ENCODE measurements at places on chromosomes 7 and 10. TPM values are rescaled to one million over a fixed set of nuclear protein-coding genes. Genes with fewer than 3 reads are reported as not detected.
A peak's percentile ranks its signal among the peaks of the same experiment; 100 is the strongest.

DNA sequence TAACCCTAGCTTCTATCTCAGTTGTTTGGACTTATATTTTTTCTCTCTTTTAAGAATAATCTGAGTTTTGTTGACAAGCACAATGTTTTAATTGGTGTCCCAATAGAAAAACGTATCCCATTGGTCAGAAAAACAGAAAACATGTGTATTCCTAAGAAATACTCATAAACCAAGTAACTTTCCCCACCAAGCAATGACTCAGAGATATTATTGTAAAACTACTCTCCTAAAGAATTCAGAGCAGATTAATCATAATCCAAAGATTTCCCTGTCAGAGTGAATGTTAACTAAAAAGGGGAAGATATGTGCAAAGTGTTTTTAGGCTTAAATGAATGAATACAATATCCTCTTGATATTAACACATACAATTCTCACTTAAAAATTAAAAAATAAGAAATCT lies 29.4 kb upstream of the MBL2 start:
- no peak for DNase-seq

DNA sequence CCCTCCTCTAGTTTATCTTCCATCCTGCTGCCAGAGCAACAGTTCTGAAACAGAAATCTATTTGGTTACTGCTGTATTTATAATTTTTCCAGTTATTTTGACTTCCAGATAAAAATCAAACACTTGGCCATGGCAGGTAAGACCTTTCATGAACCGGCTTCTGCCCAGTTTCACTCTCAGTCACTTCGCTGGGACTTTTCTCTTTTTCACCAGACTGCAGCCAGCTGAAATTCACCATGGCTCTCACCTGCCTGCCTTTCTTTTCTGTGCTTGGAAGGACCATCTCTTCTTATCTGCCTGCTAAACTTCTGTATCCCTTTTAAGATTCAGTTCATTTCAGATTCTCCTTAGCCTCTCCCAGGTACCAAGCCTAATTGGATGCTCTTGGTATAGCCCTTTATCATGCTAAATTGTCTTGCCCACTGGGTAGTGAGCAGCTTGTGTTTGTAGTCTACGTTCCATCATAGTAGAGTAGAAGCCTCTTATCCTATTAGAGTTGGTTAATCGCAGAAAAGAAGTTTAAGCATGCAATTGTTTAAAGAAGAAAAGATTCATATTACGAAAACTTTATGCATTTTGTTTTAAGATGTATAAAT lies 71.7 kb downstream of the TAF3 start:
- DNase-seq = no peak

DNA sequence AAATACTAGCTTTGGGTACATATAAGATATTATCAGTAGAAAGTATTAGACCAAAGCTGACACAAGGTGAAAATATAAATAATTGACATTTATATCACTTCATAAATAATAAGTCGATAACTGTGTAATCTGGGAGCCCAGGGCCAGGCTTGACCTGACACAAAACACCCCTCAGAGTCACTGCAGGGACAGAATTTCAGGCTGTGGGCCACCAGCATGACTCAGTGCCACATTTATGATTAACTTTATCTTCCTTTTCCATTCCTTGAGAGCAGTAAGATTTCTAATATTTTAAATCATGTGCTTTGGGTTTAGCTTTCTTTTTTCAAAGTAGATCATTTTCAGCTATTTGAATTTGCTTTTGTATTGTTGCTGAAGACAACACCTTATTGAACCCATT lies 102.9 kb upstream of the NFE2L3 start:
- DNase-seq = no peak

DNA sequence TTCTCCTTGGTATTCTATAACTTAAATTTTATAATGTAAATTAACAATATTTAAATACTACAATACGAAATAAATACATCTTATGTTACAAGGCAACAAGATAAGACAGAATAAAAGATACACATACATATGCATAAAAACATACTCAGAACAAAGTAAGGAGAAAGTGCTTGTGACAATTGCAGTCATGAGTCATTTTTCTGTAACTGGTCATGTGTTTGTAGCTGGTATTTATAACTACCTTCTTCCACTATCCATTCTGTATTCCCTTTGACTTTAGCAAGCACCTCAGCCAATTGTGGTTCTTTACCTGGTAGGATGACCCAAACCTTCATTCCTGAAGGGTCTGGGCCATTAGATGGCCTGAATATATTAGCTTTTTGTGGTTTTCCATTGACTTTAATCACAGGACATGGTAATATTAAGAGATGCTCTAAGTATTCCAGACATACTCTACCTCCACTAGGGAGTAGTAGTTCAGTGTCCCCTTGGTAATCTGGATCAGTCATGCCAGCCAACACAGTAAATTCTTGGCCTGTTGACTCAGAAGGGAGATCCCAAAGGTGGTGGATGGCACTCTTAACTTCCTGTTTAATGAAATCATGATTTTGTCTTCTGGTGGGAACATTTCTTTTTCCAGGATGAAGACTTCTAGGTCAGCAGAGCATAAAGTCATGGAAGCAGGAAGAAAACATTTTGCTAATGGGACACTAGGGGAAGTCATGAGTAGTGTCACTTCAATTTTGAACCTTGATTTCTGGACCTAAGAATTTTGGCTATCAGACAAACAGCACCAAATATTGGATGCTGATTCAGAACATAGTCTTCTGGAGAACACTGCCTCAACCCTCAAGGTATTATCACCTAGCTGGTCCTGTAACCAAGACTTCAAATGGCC lies 733.7 kb upstream of the IGFBP3 start:
- peak; percentile 97 for DNase-seq

DNA sequence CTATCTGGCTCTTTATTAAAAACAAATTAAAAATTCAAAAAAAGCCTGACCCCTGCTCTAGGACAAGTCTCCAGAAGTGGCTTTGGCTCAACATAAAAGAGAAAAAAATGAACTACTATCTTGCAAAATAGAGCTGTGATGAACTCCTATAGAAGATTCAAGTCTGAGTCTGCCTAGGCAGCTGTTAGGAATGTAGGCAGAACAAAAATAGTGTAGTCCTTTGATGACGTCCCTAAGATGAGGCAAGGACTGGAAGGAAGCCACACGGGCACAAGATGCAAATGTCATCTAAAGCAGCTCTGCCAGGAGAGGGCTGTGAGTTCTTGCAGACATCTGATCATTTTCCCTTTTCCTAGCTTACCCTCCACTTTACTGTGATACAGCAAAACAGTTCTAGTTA lies 20.5 kb downstream of the ASNS start:
- DNase-seq = no peak

DNA sequence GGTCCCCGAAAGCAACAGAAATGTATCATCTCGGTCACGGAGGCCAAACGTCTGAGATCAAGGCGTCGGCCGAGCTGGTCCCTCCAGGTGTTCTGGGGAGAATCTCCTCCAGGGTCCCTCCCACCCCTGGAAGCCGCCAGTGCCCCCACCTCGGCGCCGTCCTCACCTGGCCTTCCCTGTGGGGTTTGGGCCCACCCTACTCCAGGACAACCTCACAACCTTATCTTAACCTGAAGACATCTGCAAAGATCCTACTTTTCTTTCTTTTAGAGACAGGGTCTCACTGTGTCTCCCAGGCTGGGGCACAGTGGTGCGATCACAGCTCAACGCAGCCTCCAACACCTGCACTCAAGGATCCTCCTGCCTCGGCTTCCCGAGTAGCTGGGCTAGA lies 33.4 kb downstream of the ADAP1 start:
- no peak for DNase-seq

DNA sequence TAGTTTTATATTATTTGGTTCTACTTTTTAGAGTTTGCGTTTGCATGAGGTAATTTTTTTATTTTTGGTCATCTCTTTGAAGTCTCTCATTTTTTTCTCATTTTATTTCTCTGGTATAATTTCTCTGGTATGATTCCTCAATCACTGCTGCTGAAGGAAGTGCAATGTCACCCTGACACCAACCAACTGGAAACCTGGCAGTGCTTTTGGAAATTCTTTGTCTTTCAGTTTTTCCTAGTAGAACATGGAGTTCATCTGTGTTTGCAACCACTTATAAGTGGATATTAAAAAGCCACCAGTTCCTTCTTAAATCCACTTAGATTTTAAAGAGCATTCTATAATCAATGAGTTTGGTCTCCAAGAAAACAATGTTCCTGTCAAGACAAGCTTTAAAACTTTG lies 291.8 kb downstream of the PRKG1 start:
- no peak for DNase-seq

DNA sequence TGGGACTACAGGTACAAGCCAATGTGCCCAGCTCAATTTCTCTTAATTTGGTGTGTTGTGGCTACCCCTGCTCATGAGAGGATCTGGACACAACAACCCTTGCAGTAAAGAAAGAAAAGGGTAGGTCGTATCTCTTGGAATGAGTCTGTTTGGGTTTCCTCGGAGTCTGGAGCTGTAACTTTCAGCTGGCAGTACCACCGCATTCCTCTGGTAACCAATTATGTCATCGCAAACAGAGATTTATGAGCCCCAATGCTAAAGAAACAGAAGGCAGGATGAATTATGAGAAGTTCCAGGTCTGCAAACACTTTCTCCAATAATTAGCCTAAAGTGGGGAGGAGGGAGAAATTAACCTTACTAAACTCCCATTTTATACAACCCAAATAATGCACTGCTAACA lies 186.6 kb upstream of the NRP1 start:
- no peak for DNase-seq

GRCh38 chr10:81306971-81307782 lies 567.8 kb upstream of the NRG3 start:
- DNase-seq = no peak

GRCh38 chr10:57898231-57898630 lies 369.5 kb downstream of the IPMK start:
- no peak for DNase-seq

- no peak for DNase-seq
Measured at GRCh38 chr10:3494131-3494837, 290.7 kb downstream of the KLF6 start.

- DNase-seq = no peak
Measured at GRCh38 chr10:24617771-24618396, 105.8 kb downstream of the ARHGAP21 start.

DNA sequence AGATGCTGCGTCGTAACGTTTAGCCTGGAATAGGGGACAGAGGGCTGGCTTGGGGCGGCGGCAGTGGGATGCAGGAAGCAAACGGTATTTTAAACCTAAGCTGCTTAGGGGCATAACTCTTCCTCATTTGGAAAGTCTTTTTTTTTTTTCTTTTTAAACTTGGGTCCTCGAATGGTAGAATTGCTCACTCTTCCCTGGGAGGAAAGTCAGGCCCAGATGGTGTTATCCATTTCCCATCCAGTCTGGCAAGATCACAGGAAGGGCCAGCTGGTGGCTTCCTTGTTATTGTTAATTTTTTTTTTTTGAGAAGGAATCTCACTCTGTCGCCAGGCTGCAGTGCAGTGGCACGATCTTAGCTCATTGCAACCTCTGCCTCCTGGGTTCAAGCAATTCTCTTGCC lies 56.6 kb downstream of the TMEM209 start:
- DNase-seq = no peak

GRCh38 chr7:143499743-143500348 lies 22.2 kb downstream of the TAS2R41 start:
- no peak for DNase-seq

- DNase-seq = no peak
Measured at GRCh38 chr7:14275356-14275755, 285.9 kb upstream of the ETV1 start.

DNA sequence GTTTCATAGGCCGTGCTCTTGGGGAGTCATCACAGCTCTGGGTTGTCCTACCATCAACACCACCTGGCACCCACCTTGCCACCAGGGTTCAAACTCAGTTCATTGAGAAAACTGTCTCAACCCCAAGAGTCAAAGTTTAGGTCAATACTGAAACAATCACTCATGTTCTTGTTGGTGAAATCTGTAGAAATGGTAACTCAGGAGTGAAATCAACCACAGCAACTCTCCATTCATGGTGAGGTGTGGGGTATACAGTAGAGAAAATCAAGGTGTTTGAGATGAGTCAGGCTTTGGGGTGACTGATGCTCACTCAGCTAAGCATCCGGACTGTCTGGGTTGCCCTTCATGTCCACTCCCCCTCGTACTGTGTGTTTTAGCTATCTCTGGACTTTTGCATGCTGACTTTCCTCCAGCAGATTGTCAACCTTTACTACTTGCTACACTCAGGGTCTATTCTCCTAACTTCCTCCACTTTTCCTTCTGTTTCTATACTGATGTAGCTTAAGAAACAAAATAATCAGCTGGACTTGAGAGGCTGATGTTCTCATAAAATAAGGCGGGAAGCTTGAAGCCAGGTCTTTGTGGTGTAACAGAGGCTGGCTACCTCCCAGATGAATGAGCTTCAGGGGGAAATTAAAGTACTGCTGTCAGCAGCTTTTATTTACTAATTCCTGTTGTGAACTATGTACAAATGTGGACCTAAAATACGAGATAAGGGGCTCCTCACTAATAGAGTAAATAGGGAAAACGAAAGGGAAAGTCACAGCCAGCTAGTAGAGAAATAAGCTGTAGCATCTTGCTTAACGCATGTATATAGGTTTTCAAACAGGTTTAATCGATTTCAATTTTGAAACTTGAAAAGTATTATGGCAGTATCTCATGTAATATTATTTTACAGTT lies 173.6 kb upstream of the AKR1E2 start:
- DNase-seq = no peak

GRCh38 chr10:69962746-69963135 lies 89.9 kb upstream of the MACROH2A2 start:
- DNase-seq = no peak

GRCh38 chr7:116769546-116769945 lies 92.8 kb upstream of the CAPZA2 start:
- no peak for DNase-seq

- DNase-seq = no peak
Measured at GRCh38 chr7:32070051-32070405, 179 bp downstream of the PDE1C start.

DNA sequence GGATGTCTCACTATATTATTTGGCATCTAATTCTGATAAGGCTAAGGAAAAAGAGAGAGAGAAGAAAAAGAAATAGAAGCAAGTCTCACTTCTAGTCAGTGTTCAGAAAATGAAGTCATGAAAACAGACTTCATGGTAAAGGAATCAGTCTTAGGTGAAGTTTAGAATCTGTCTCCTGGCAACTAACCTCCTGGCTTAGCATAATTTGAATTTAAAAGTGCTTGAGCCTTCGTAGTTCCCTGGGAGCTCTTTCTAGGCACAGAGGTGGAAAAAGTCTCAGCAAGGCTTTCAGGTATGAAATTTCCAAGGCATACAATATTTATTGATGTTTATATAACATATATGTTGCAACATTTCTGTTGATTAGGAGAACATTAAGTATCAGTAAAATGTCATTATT lies 10.4 kb downstream of the CHRM2 start:
- DNase-seq = no peak

Gene MUC3A
- total RNA-seq = not detected

Gene PNLIPRP2
- total RNA-seq = not detected

Gene TUBB8
- total RNA-seq = 0.29 TPM

Gene CAV2
- total RNA-seq = 81.7 TPM

Gene PRR15
- total RNA-seq = 14.0 TPM
